ENCODE measurements at places on chromosomes 16 and 17.

DNA sequence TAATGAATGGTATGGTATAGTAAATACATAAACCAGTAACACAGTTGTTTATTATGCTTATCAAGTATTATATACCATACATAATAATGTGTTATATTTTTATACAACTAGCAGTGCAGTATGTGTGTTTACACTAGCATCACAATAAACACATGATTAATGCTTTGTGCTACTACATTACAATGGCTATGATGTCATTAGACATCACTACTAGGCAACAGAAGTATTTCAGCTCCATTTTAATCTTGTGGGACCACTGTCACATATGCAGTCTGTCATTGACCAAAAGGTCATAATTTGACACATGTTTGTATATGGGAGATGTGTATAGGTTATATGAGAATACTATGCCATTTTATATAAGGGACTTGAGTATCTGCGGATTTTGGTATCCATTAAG lies 32.7 kb downstream of the TRIM37 start:
- DNase-seq = no peak

GRCh38 chr16:88329726-88330700 lies 52.7 kb upstream of the ZNF469 start:
- no peak for DNase-seq

- no peak for DNase-seq
Measured at GRCh38 chr16:19703172-19703889, 14.7 kb downstream of the KNOP1 start.

- no peak for DNase-seq
Measured at GRCh38 chr16:90077757-90078578, 837 bp upstream of the PRDM7 start.

DNA sequence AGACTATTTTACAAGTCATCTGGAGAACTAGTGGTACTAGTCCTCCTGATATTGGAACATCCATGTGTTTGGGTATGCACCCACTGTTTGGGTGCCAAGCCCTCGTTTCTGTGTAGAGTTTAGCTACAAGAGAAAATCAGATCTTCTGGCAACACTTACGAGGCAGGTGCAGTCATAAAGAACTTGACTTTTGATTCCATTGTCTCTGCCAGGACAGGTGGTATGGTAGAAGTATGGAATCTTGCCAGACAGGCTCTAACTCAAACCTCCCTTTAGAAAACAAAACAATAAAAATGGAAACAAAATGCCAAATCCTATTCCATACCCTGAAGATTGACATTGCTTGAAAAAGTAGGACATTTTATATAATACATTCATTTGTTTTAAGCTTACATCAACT lies 16.0 kb downstream of the RNF43 start:
- no peak for DNase-seq

DNA sequence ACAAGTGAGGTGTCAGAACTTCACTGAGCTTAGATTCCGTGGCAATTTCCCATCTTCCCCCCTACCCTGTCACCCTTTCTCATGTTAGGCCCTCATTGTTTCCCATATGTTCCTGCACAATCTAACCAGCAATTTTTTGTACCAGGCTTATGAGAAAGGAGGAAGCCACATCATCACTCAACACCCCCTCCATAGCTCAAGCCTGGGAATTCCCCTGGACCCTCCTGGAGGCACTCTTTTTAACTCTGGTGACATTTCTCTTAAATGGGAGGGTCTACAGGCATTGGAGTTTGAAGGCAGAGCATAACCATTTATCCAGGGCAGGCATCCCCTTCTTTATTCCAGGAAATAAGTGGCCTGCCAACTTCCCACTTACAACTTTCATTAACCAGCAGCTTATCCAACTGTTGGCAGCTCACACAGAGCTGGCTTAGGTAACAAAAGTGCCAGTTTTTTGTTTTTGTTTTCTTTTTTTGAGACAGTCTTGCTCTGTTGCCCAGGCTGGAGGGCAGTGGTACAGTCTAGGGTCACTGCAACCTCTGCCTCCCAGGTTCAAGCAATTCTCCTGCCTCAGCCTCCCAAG lies 10.4 kb upstream of the GLG1 start:
- DNase-seq = no peak

- no peak for DNase-seq
Measured at GRCh38 chr17:59512844-59513385, 52.5 kb upstream of the DHX40 start.

DNA sequence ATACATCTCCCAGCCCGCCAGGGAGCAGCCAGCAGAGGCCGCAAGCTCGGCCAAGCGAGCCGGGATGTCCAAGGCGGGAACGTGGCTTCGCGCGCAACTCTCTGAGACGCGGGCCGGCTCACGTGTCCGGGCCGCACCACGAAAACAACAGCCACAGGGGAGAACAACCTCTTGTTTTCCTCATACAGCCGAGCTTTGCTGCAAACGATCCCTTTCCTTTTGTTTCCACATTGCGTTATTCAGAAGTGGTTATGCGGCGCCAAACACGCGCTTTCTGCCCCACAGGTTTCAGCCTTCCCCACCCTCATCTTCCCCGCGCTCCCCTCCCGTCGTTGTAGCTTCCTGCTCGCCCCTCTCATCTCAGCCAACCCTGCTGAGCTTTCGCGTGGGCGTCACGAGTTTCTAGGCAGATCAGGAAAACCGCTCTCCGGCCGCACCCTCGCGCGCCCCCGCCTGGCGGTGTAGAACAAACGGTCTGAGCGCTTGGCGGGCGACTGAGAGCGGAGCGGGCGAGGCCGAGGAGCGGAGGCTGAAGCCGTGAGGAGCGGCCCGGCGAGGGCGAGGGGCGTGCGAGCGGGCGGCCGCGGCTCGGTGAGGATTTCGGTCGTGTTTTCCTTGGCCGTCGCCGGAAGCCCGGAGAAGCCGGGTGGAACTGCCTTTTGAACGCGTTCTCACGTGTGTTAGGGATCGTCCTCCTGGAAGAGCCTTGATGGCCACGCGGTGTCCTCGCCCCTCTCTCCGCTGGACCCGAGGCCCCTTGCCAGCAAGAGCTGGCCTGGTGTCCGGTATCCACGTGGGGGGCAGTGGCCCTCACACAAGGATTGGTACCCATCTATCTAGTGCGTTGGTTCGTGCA lies 6.6 kb upstream of the SMARCD2 start:
- peak; percentile 57 for DNase-seq

DNA sequence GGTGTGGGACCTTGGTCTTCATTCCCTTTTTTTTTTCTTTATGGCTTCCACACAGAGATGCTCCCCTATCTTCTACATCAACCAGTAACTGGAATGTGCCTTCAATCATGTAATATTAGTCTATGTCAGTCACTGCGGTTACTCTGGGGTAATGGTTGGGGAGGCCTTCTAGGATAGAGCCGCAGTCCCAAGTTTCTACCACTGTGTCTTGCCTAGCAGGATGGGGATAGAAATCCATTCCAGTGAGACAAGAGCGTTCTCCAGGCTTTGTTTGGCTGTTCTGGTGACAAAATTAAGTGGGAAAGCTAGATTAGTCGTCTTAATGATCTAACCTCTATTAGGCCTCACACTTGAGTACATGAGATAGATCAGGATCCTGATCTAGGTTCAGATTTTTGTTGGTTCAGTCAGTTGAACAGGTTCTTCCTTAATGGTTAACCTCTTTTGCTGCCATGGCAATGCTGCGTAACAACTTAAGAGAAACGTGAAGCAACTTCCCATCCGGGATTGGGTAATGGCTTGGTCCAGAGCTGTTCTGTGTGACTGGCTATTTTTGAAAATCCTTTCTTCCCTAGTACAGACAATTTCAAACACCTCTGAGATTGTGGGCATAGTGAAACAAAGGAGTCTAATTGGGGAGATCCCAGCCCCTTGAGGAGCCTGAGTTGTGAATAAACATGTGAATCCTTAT lies 8.7 kb downstream of the MSL1 start:
- DNase-seq = no peak

GRCh38 chr17:63425483-63425882 lies 20.6 kb downstream of the CYB561 start:
- DNase-seq = peak; percentile 42

DNA sequence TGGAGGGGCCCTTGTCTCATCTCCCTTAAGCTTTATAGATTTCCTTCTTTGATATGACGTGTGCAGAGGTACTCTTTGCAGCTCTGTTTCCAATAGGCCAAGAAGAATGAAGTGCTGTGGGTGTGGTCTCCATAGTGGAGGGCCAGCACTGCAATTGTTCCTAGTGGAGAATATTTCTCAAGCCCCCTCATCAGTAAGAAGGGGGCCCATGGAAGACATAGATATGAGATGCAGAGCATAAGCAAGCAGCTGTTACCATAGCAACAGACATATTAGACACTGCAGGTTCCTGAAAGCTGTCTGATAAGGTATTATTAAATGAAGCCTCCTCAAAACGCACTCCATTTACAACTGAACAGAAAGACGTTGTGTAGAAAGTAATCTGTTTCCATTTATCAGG lies 240.7 kb downstream of the ZFHX3 start:
- no peak for DNase-seq

- no peak for DNase-seq
Measured at GRCh38 chr16:17556276-17557052, 85.7 kb upstream of the XYLT1 start.

DNA sequence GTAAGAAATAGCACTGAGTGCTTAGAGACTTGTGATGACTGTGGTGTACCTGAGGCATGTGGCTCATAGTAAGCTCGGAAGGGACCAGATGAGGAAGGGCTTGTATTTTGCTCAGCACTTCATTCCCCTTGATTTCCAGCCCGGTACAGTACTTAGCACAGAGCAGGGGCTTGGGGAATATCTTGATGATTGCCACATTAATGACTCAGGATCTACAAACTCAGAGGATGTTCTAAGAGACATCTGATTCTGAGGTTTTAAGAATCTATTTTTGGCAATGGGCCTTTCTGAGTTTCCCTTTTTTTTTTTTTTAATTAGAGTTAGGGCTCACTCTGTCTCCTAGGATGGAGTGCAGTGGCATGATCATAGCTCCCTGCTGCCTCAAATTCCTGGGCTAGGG lies 9.1 kb downstream of the ASPHD1 start:
- DNase-seq = no peak
